ENCODE measurements at places on chromosomes 3 and 15.

DNA sequence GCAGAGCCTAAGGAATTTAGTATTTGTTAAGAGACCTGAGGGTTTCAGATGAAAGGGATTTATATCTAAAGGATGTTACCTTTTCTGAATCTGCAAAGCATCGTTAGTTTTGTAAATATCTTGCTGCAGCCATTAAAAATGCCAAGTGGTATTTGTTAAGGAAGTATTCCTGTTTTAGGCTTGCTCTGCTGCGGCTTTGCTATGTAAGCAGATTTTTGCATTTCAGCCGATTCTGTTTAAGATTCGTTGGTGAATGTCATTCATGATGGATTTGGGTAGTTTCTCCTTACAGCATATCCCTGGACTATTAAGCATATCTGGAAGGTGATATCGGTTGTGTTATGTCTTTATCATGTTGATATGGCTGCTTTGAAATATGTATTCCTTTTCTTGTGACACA lies 1.0 kb downstream of the USP8 start:
- no peak for DNase-seq

DNA sequence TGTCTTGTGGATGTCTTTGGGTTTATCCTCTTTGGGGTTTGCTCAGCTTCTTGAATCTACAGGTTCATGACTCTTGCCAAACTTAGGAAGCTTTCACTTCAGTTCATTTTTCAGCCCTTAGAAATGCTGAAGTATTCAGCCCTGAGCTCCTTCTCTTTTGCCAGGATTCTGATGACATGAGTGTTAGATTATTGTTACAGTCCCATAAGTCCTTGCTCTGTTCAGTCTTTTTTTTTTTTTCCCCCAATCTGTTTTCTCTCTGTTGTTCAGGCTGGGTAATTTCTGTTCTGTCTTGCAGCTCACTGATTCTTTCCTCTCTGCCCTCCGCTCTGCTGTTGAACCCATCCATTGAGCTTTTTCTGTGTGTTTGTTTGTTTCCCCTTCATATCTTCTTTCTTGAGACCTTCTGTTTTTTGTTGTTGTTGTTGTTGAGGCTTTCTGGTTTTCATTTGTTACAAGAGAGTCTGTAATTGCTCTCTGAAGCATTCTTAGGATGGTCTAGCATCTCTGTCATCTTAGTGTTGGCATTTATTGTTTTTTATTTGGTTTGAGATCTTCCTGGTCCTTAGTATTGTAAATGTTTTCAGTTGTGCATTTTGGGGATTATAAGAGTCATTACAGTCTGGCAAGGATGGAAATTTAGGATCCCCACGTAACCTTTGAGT lies 18.4 kb downstream of the LRCH3 start:
- no peak for DNase-seq

DNA sequence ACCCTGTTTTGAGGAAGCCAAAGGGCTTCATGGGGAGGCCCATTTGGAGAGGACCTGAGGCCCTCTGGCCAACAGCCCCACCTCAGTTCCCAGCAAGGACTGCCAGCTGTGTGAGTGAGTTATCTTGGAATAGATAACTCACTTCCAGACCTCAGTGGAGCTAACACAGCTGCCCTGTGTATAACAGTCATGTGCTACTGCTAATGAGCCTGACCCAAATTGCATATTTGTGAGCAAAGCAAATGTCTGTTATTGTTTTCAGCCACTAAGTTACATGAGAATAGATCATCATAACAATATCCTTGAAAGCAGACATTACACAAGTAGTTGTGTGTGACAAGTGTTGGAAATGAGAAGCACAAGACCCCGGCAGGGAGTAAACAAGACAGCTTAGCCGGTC lies 355.8 kb downstream of the MCTP2 start:
- DNase-seq = no peak

- DNase-seq = no peak
Measured at GRCh38 chr3:188590557-188590956, 436.6 kb downstream of the LPP start.

- DNase-seq = no peak
Measured at GRCh38 chr15:79677241-79677640, 219.6 kb downstream of the MTHFS start.

DNA sequence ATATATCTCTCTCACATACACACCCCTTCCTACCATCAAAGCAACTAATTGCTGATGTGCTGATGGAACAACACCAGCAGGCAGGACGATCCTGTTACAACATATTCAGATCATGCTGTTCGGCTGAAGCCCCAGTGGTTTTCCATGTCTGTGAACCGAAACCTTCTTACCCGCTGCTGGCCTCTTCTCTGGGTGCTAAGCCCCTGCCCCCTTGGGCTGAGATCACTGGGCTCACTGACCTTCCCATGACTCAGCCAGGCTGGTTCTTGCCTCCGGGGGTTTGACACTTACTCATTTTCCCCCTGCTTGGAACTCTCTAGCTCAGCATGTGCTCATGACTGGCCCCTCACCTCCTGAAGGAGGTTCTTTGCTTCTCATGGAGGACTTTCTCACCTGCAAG lies 122.0 kb upstream of the RGMA start:
- DNase-seq = no peak

GRCh38 chr3:149015393-149015792 lies 24.1 kb downstream of the GYG1 start:
- DNase-seq = no peak

DNA sequence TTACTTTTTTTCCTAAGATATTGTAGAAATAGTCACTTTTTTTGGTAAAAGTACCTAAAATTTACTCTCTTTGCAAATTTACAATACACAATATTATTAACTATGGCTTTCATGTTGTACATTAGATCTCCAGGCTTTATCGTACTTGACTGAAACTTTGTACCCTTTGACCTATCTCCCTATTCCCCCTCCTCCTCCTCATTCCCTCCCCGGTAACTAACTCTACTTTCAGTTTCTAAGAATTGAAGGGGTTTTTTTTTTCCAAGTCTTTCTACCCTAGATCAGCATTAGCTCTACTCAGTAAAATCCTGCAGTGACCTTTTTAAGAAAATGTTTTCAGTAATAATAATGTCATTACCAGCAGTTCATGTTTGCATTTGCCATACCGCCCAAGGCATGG lies 10.1 kb downstream of the HACL1 start:
- DNase-seq = no peak

- DNase-seq = no peak
Measured at GRCh38 chr15:43463507-43463906, 29.4 kb downstream of the TP53BP1 start.
